ENCODE measurements at places on chromosomes 7 and 10.

- DNase-seq, result no peak
- peaks cover 43% of the 10 kb centered on the region for H3K4me1 ChIP-seq
- no peak overlapping the region for H3K27ac ChIP-seq
- no peaks in the 10 kb centered on the region for H3K36me3 ChIP-seq
These were observed 61.2 kb downstream of the BPGM start for GRCh38 chr7:134707663-134708378.

GRCh38 chr10:100346351-100346764 is 675 bp upstream of the SCD start:
- peak overlapping the region; percentile 90 for H3K4me3 ChIP-seq
- H3K27ac ChIP-seq, result peak overlapping the region; percentile 67
- peaks cover 8% of the 10 kb centered on the region for H3K36me3 ChIP-seq
- no peaks in the 10 kb centered on the region for H3K27me3 ChIP-seq
- peak; percentile 82 for DNase-seq

- H3K27ac ChIP-seq, result peak overlapping the region; percentile 77
- DNase-seq, result no peak
- no peaks in the 10 kb centered on the region for H3K27me3 ChIP-seq
- 0 out of 2 replicates have a peak, but pooled peaks cover 1% of the 10 kb centered on the region for H3K36me3 ChIP-seq
- no peak overlapping the region for H3K4me3 ChIP-seq
- peaks cover 46% of the 10 kb centered on the region for H3K4me1 ChIP-seq
These were observed 25.1 kb downstream of the RHEB start for GRCh38 chr7:151494298-151495284.

- peak overlapping the region; percentile 78 for H3K27ac ChIP-seq
- no peaks in the 10 kb centered on the region for H3K36me3 ChIP-seq
- H3K27me3 ChIP-seq, result no peaks in the 10 kb centered on the region
These were observed 23.9 kb downstream of the KLF6 start for GRCh38 chr10:3761021-3761686.

DNA sequence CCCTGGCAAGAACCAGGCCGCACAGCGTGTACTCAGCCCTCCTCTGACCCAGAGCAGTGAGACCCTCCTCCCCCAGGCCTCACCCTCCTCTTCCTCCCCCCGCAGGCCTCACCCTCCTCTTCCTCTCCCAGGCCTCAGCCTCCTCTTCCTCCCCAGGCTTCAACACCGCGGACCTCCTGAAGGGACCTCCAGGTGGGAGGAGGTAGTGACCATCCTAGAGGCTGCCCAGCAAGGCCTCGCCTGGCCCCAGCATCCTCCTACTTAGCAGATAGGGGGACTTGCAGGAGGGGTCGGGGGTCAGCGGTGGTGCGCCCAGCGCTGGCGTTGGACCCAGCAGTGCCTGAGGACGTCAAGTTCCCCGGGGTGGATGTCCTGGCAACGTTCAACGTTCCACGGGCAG is 270.8 kb downstream of the ELFN1 start:
- H3K27me3 ChIP-seq, result no peaks in the 10 kb centered on the region
- no peaks in the 10 kb centered on the region for H3K36me3 ChIP-seq
- H3K27ac ChIP-seq, result no peak overlapping the region

DNA sequence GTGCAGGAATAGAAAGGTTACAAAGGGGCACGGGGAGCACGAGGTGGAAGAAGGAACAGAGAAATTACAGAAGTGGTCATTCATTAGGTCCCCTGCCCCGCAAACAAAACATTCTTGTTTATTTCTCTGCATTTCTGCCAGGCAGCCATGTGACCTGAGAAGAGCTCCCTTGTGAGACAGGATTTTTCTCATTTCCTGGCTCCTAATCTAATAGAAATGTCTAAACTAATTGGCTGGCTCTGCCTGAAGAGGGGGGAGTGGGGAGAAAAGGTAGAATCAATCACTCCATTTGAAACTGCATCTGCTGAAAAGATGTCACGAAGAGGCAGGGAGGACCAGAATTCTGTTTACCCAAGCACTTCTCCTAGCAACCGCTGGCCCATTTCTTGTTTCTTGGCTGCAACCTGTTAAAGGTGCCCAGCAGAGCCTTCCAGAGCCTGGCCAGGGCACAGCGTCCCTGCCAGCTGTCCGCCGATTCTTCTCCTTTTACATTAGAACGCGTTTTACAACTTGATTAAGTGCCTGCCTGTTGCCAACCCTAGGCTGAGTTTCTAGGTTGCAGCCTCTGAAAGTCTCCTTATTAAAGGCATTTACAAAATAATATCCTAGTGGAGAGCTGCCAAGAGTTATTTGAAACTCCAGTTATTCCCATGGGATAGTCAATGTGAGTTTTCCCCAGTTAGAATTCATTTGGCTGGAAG is 1227.6 kb downstream of the TYW1 start:
- H3K4me1 ChIP-seq, result no peaks in the 10 kb centered on the region
- no peak overlapping the region for H3K27ac ChIP-seq
- H3K4me3 ChIP-seq, result no peak overlapping the region
- no peaks in the 10 kb centered on the region for H3K36me3 ChIP-seq
- no peak for DNase-seq
- H3K27me3 ChIP-seq, result no peaks in the 10 kb centered on the region

DNA sequence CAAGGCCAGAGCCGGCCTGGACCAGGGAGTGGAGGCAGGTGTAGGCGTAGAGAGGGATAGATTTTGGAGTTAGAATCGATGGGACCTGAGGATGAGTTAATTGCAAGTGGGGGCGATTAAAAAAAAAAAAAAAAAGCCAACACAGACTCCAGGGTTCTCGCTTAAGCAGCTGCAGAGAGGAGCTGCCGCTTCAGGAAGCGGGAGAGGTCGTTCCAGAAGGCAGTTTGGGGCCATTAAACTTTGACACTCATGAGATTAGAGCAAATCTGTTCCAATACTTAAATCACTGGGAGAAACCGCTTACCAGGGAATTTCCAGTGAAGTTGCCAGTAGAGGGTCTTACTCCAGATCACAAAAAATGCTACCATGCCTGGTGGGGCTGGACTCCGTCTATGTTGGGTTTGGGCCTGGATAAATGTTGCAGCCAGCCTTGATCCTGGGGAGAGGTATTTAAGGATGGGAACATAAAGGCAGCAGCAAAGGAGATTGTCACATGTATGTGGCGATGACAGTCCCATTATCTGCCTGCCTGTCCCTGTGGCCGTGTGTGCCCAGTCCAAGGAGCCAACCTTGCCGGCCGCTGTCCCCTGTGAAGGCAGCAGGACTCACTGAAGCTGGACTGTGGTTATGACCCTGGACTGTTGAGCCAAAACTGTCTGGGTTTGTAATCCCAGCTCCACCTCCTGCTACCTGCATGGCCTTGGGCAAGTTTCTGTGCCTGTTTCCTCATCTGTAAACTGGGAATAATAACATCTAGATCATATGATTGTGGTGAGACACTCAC is 23.9 kb upstream of the GRID1 start:
- no peaks in the 10 kb centered on the region for H3K27me3 ChIP-seq
- H3K36me3 ChIP-seq, result no peaks in the 10 kb centered on the region
- no peak overlapping the region for H3K27ac ChIP-seq
- DNase-seq, result no peak

DNA sequence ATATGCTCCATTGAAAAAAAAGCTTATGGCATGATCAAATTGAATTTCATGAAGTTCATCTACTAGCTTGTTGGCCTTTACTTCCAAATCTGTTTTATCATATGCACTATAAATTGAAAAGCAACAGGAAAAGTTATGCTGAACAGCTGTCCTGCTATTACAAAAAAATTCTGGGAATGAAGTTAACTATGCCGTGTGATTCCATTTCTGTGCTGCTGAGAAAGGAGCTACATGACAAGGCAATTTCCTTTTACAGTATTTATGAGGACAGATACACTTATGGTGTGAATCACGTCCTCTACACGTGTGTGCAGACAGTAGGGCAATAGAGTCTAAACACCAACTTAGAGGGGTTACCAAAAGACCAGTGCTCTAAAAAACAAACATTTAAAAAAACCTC is 426.5 kb upstream of the AKR1E2 start:
- H3K27me3 ChIP-seq, result no peaks in the 10 kb centered on the region
- H3K4me1 ChIP-seq, result no peaks in the 10 kb centered on the region
- H3K27ac ChIP-seq, result no peak overlapping the region
- no peak overlapping the region for H3K4me3 ChIP-seq
- no peak for DNase-seq

DNA sequence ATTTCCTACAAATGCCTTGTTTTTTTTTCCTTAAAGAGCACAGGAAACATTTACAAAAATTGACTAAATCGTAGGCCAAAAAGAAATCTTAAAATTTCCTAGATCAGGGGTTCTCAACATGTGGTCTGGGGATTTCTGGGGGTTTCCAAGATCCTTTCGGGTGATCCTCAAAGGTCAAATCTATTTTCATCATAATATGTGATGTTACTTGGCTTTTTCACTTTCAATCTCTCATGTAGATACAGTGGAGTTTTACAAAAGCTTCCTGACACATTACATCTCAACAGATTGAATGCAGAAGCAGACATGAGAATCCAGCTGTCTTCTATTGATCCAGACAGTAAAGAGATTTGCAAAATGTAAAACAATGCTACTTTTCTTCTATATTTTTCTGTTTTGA is 497.3 kb downstream of the INHBA start:
- no peak overlapping the region for H3K4me3 ChIP-seq
- H3K4me1 ChIP-seq, result peaks cover 20% of the 10 kb centered on the region
- no peak overlapping the region for H3K27ac ChIP-seq

- DNase-seq, result no peak
- H3K4me1 ChIP-seq, result no peaks in the 10 kb centered on the region
- no peaks in the 10 kb centered on the region for H3K36me3 ChIP-seq
- no peak overlapping the region for H3K4me3 ChIP-seq
- H3K27ac ChIP-seq, result no peak overlapping the region
- no peaks in the 10 kb centered on the region for H3K27me3 ChIP-seq
These were observed 199.2 kb downstream of the IMMP2L start for GRCh38 chr7:111363099-111363498.

- no peaks in the 10 kb centered on the region for H3K4me1 ChIP-seq
- DNase-seq, result peak; percentile 62
- no peak overlapping the region for H3K4me3 ChIP-seq
- no peaks in the 10 kb centered on the region for H3K36me3 ChIP-seq
- no peaks in the 10 kb centered on the region for H3K27me3 ChIP-seq
These were observed 207.9 kb upstream of the MYO3A start for GRCh38 chr10:25725917-25726716.

DNA sequence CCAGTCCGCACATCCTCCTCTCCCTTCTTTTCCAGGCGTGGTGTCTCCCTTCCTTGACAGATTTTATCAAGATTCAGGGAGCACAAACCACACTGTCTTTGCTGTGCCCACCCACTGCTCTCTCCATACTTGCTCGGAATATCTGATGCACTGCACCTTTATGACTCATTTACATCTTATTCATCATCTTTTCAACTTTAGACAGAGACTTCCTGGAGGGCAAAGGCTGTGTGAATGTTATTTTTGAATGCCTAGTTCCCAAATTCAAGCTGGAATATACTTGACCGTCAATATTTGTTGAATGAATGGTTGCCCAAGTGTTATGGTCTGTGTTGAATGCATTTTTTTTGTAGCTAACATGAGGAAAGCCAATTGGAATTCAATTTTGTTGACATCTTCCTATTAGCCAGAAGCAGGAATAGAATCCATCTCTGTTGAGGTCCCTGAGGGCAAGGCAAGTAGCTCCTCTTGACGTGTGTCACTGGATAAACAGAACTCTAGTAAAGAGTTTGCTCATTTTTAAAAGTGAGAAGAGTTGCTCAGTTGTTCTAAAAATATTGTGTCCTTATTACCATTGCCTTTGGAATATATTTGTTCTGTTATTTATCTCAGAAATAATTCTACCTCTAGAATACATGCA is 95.0 kb downstream of the KLF6 start:
- H3K36me3 ChIP-seq, result no peaks in the 10 kb centered on the region
- peaks cover 25% of the 10 kb centered on the region for H3K4me1 ChIP-seq
- no peak overlapping the region for H3K4me3 ChIP-seq
- H3K27ac ChIP-seq, result no peak overlapping the region

GRCh38 chr10:26334932-26335573 is 103.1 kb upstream of the APBB1IP start:
- peak; percentile 78 for DNase-seq
- no peak overlapping the region for H3K4me3 ChIP-seq

GRCh38 chr7:88462799-88463198 is 156.1 kb upstream of the STEAP4 start:
- H3K27me3 ChIP-seq, result no peaks in the 10 kb centered on the region
- DNase-seq, result no peak
- H3K27ac ChIP-seq, result no peak overlapping the region
- no peaks in the 10 kb centered on the region for H3K4me1 ChIP-seq
- H3K36me3 ChIP-seq, result no peaks in the 10 kb centered on the region

- H3K27me3 ChIP-seq, result peaks cover 4% of the 10 kb centered on the region
- H3K4me1 ChIP-seq, result peaks cover 16% of the 10 kb centered on the region
- no peaks in the 10 kb centered on the region for H3K36me3 ChIP-seq
These were observed 1.8 kb downstream of the EBF3 start for GRCh38 chr10:129962031-129962871.

DNA sequence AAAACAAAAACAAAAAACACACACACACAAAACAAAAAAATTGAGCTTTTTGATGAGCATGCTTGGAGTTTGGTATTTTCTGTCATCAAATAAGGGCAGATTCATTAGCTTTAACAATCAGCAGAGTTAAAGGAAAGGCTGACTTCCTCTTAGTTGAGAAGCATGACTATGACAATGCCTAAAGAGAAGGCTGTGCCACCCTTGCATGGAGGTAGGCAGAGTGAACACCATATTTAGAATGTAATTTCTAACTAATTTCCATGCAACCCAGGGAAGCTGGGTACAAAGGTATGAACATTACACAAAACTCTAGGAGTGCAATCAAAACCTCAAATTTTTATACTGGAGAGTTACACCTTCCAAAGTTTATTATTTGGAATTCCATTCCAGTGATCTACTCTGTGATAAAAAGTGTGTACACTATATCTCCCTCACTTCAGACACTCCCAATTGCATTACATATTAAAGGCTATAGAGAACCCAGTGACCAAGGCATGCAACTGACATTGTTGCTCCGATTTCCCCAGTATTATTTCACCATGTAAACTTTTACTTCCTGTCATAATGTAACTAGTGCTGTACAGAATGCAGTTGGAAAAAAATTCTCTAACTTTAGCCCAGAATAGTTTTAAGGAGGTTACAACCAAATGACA is 9.4 kb upstream of the CYCS start:
- no peak for DNase-seq
- no peaks in the 10 kb centered on the region for H3K27me3 ChIP-seq
- H3K27ac ChIP-seq, result no peak overlapping the region
- no peaks in the 10 kb centered on the region for H3K4me1 ChIP-seq
- no peaks in the 10 kb centered on the region for H3K36me3 ChIP-seq
- H3K4me3 ChIP-seq, result no peak overlapping the region
